Thoracic aorta endothelial cell (primary cell): ENCODE measurements at places on chromosomes 6 and 20. TPM values are rescaled to one million over a fixed set of nuclear protein-coding genes. Genes with fewer than 3 reads are reported as not detected.

The LY6G6D gene
- not detected in 2 replicates for total RNA-seq

The SPTLC3 gene
- 0.40 and 1.1 TPM in 2 replicates for total RNA-seq

The AP5S1 gene
- total RNA-seq: 13.6 and 14.0 TPM in 2 replicates

The TTLL9 gene
- not detected in 2 replicates for total RNA-seq

The EEF1E1 gene
- total RNA-seq: 85.9 and 120 TPM in 2 replicates

The MAS1 gene
- not detected in 2 replicates for total RNA-seq
